ENCODE measurements at places on chromosomes 12 and 14.
A peak's percentile ranks its signal among the peaks of the same experiment; 100 is the strongest.

- no peak for DNase-seq
These were observed 371.5 kb upstream of the RGS6 start for GRCh38 chr14:71560751-71561150.

DNA sequence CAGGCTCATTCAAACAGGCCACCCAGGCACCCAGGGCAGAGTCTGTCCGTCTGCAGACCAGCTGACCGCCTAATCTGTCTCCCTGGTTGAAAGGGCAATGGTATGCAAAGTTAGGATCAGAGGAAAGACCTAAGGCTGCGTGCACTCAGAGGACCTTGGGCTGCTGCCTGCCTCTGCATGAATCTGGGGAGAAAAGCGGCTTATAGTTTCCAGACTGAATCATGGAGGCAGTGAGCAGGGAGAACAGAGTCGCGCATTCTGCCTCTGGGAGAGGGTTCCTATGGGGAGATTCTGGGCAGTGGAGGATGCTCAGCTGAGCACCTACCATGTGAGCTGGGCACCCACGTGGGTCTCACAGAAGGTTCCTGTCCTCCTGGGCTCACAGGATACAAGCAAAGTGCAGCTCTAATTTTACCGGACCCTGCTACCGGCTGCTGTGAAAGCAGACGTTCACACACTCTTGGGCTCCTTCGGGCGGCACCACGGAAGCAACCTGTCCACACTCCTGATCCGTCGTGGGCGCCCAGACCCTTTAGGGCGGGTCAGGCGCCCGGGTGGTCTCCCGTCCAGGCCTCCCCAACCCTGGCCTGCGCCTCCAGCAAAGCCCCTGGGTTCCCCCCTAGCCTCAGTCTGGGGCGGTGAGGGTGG is 772 bp downstream of the SCARB1 start:
- DNase-seq = peak; percentile 6

DNA sequence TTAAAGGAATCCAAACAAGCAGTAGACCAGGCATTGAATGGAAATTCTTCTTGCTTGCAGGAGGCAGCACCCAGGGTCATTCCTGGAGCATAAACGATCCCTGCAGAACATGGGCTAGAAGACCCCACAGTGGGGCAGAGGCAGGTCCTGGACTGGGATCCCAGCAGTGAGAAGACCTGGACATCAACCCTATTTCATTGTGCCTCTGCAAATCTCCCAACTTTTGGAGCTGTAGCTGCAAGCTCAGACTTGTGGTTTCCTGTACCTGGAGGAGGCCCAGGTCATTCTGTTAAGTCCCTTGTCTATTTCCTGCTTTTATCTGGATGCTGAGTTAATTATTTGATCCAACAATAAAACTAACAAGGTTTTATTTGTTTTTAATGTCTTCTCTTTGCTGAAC is 61.7 kb downstream of the CALM1 start:
- no peak for DNase-seq

DNA sequence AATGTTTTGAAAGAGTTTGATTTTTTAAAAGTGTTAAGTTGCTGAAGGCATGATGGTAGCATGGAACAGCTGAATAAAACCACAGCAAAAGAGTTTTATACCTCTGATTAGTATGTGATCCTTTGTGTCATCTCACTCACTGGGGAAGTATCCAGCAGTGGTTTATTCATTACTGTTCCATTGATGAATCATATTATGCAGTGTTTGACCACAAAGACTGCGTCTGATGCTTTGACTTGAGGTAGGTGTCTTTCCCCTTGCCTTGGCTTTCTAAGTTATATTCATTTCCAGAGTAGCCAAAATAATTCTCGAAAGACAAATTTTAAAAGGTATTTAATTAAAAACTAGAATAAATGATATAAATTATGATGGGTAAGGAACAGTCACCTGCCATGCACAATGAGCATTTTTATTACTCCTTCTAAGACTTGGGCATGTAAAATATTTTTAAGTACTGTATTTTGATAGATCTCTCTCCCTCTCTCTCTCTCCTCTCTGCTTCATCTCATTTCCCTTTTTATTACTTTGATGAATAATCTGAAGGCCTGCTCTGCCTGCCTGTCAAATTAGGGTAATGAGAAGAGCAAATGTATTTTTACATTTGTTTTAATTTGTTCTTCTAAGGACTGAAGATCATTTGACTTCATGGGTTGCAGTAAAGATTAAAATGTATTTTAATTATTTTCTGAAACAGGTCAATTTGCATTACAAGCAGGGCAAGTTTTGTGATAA is 164.9 kb downstream of the NAV3 start:
- DNase-seq = peak; percentile 71

Measured in AG10803 (cell line).